Activated B cell treated with CpG ODN at 0.5 μM for 24 hours (primary cell): ENCODE measurements at places on chromosomes 4 and X. TPM values are rescaled to one million over a fixed set of nuclear protein-coding genes. Genes with fewer than 3 reads are reported as not detected.

GRCh38 chr4:155543126-155543765, 123.4 kb upstream of the GUCY1A1 start:
- H3K27ac ChIP-seq = no peak overlapping the region
- no peak overlapping the region for H3K4me3 ChIP-seq
- H3K4me1 ChIP-seq = no peaks in the 10 kb centered on the region
- no peak for DNase-seq
- H3K36me3 ChIP-seq = no peaks in the 10 kb centered on the region

FBXL5 gene
- 29.9 and 32.1 TPM in 2 replicates for total RNA-seq

DNA sequence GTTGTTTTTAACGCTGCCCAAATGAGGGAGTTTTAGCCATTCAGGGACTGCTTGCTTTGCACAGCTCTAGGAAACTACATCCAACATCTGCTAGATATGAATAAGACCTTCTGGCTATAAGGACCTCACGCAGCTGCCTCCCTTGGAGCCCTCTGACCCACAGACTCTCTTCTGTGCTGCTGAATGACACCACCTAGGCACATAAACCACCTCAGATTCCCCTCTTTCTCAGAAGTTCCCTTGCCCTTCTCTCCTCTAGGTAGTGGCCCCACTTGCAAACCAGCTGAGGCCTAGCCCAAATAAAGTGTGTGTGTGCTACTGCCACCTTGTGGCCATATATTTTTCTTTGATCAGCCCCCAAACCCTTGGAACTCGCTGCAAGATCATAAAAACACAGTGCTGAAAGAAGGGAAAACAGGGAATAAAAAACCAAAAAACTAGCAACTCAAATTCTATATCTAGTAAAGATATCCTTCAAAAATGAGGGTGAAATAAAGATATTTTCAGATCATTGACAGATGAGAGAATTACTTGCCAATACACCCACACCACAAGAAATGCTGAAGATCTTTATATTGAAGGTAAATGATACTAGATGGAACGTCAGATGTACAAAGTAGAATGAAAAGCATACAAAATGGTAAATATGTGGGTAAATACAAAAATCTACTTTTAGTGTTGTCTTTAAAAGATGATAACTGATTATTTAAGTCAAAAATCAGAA, 265.9 kb downstream of the ADAMTS3 start:
- H3K4me1 ChIP-seq = no peaks in the 10 kb centered on the region
- no peak overlapping the region for H3K27ac ChIP-seq
- H3K36me3 ChIP-seq = no peaks in the 10 kb centered on the region
- H3K4me3 ChIP-seq = no peak overlapping the region
- DNase-seq = peak; percentile 15

- H3K27me3 ChIP-seq = peaks cover 4% of the 10 kb centered on the region
- no peaks in the 10 kb centered on the region for H3K4me1 ChIP-seq
- H3K27ac ChIP-seq = no peak overlapping the region
- no peak for DNase-seq
These were observed 67.7 kb upstream of the H2AZ1 start for GRCh38 chr4:100017637-100018310.

GRCh38 chr4:177473991-177474390, 31.8 kb upstream of the AGA start:
- no peaks in the 10 kb centered on the region for H3K4me1 ChIP-seq
- H3K27ac ChIP-seq = no peak overlapping the region
- H3K4me3 ChIP-seq = no peak overlapping the region
- no peak for DNase-seq

DNA sequence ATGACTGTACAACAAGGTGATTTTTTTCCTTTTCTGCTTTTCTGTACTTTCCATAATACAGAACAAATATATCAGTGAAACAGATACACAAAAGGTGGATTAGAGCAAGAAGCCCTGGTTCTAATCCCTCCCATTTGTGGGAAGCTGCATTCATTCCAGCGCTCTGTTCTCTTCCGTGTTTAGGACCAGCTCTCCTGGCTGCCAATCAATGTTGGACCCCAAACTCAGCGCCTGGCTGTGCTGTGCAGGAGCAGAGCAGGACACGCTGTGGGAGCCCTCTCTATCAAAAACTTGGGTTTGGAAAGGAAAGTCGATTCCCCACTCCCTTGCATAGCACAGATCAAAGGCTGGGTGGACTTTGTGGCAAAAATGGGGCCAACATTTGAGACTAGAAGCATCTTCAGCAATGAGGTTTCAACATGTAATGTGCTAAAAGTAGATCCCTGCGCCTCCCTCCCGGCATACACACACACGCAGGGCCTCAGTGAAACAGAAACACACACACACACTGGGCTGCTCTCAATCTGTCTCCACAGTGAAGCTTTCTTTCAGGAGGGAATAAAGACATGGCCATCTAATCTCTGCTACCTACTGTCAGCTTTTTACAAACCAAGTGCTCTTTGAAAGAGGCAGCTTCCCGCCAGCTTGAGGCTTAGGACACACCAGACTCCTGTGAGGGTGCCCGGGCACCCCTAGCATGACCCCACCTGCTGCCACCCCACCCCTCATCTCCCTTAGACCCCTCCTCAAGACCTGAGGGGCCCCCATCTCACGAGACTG, 12.2 kb downstream of the WDR1 start:
- H3K27me3 ChIP-seq = no peaks in the 10 kb centered on the region
- peaks cover 76% of the 10 kb centered on the region for H3K4me1 ChIP-seq
- peaks cover 79% of the 10 kb centered on the region for H3K36me3 ChIP-seq
- no peak overlapping the region for H3K27ac ChIP-seq
- DNase-seq = no peak

GRCh38 chrX:28787206-28787605, 200.0 kb downstream of the IL1RAPL1 start:
- DNase-seq = no peak
- H3K4me1 ChIP-seq = no peaks in the 10 kb centered on the region
- no peak overlapping the region for H3K4me3 ChIP-seq
- no peaks in the 10 kb centered on the region for H3K36me3 ChIP-seq

DNA sequence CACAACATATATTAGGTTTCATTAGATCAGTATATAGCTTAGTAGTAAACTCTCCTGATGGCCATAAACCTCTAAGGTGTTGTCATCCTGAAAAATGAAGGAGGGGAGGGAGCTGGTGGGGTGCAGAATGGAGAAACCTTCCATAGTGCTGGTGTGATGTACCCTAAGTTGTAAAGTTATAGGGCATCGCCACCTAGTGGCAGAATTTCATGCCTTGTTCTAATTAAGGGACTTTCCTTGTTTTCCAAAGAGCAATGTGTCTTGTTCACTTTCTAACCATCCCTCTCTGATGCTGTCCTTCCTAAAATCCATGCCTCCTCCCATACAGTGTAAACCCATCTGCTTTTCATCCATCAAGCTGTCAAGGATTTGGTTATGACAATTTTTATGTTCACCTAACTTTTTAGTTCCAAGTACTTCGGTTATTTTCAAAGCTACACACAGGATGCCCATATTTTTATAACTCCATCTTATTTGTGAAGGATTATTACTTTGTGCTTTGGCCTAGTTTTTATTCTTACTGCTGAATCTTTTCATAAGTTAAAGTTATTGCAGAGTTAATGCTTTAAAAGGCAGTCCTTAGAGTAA, 4.5 kb downstream of the NBDY start:
- H3K36me3 ChIP-seq = peaks cover 37% of the 10 kb centered on the region
- no peaks in the 10 kb centered on the region for H3K27me3 ChIP-seq
- no peak for DNase-seq
- no peak overlapping the region for H3K27ac ChIP-seq

RIPPLY1 gene
- not detected in 2 replicates for total RNA-seq

DNA sequence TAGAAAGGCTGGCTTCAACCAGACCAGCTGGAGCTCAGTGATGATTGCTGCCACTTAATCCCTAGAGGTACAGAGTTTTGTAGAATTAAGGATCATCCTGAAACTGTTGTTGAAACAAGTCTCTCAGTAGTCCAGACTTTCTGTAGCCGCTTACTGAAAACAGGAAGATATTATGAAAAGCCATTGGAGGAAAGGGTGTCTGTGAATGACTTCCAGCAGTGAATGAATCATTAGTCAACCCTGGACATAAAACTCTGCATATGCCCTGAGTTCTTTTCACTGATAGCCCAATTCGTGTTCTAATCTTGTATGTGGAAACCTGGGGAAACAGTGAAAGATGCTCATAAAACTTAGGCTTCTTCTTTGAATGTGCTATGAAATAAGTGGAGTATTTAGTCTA, 14.8 kb downstream of the HOPX start:
- no peak overlapping the region for H3K27ac ChIP-seq
- H3K27me3 ChIP-seq = peaks cover 6% of the 10 kb centered on the region
- no peaks in the 10 kb centered on the region for H3K36me3 ChIP-seq
- H3K4me1 ChIP-seq = no peaks in the 10 kb centered on the region
- no peak for DNase-seq
